NCI-H1092 (cell line): ENCODE measurements at places on chromosomes 1 and 21.
A peak's percentile ranks its signal among the peaks of the same experiment; 100 is the strongest.

DNA sequence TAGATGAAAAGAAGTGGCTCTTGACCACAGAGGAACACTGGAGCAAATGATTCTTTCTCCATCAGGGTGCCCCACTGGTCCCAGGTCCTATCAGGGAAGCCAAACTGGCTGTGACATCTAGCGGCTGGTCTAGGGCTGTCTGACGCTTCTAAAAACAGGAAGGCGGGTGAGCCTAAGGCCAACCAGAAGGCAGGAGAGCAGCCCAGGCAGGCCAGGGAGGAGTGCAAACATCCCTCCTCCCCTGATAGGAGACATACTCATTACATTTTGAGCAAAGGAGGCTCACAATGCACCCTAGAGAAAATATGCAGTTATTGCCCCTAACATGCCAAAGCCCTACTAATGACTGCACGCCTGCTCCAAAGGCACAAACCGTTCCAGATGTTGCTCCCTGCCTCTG, 10.4 kb upstream of the FOXE3 start:
- no peak for DNase-seq

- no peak for DNase-seq
These were observed 104.9 kb upstream of the SOD1 start for GRCh38 chr21:31554511-31555022.

DNA sequence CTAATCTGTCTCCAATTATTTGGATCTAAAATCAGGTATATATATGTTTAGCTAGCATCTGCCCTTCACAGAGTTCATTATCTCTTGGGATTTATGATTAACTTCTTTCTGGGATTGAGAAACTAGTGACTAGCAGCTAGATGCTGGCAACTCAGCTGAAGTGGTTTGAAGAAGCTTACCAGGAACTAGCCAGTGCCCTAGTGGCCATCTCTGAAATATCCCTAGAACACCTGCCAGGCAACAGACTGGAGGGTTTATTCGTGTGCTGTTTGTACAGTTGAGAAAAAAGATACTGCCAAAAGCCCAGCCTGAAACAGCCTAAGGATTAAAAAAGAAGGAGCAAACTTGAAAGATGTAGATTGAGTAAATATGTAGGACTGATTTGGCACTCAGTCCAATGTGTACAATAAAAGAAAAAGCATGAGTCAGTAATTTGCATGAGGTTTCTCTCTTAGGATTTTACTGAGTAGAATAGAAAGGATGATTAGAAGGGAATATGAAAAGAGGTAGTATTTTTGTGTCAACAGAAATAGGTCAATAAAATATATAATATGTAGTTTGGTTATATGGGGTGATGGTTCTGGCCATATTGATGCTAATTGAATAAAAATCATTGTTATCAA, 1144.6 kb upstream of the ADGRL2 start:
- DNase-seq, result no peak

GRCh38 chr1:81387446-81387845, 413.3 kb upstream of the ADGRL2 start:
- no peak for DNase-seq

DNA sequence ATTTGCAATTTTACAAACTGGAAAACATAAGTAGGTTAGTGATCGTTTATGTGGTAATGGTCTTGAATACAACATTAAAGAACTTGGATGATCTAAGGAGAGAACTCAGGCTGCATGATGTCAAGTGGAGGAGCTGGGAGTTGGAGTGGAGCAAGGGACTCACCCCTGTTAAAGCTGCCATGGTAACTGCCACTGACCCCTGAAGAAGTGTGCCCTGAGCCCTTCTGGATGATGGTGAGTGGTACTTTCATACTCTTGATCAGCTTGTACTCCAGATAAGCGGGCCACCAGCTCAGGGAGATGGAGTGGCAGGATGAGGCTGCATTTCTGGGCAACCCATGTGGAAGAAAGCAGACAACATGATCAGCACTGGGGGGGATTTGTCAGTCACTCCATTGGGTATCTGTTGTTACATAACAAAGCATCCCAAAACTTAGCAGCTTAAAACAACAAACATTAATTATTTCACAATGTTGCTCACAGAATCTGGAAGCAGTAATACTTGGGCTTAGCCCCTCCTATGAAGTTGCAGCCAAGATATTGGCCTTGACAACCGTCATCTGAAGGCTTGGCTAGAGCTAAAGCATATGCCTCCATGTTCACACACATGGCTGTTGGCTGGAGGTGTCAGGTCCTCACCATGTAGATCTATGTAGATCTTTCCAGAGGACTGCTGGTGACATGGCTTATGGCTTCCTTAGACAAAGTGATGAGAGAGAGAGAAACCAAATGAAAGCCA, 213.8 kb downstream of the DUSP10 start:
- DNase-seq, result no peak

DNA sequence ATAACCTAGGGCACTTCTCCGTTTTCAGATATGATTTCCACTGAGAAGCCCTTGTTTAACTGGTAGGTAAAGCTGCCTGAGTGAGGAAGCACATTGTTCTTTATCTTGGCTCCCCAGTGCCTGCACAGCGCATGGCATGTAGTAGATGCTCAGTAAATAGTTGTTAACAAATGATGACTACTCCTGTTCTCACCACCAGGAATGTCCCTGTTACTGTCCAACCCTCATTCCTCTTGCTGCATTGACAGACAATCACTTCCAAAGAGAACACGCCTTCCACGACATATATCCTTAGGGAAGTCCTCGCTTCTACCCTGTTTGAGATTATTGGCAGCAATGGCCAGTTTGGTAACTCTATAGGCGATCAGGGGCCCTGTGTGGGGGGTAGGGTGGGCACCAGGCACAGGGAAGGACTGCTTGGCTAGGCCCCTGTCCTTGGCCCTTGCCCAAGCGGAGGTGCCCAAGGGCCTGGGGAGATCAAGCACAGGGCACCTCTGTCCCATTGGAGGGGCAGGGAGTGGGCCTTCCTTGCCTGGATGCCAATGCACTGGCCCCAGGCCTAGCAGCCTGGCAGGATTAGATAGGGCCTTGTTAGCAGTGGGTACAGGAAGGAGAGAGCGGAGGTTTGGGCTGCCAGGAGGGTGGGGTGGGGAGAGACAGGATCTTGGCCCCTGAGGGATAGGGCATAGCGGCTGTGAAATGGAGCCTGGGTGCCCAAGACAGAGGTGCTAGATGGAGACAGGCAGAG, 10.2 kb downstream of the NES start:
- DNase-seq, result no peak

DNA sequence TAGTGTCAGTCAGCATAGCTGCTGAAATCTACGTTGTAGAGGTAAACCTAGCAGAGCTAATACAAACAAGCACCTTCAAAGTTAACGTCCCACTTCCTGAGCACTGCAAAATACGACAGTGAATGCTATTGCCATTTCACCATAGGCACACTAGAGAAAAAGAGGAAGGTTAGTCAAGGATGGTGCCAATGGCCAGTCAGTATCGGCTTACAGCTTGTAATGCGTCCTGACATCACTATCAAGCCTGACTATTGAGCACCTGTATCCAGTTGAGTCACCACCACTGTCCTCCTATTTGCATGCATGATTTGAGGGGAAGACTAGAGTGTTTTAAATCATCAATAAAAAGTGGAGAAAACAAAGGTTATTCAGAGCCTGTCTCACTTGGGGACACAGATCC, 34.4 kb downstream of the NUCKS1 start:
- DNase-seq, result no peak

DNA sequence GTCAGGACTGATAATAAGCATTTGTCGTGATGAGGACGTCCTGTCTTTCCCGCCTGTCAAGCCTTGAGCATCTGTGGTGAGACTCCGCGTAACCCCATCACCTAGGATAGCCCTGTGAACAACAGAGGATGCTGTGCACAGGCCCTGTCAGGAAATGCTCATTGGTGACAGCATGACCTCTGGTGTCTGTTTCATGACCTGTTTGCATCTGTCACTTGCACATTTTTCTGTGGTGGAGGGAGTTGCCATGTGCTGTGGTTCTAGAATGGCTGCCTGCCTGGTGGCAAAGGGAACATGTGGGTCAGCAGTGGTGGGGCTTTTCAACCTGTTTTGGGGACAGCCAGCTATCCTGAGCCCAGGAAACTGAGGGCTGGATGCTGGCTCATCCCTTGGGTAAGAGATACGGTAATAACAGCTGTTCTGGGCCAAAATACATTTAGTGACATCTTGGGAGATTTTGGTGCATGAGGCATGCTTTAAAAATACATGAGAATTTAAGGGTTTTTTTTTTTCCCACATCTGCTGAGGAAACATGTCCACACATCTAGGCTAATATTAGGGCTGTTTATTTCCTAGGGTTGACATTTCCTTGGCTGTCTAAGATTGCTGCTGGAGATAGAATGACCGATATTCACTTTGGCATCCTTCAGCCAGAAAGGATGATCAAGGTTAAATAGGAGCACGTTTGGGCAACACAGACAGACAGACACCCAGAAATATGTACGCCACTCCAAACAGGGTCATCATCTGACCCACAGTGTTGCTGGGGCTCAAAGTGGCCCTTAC, 52.9 kb downstream of the KCNC4 start:
- no peak for DNase-seq

- DNase-seq, result no peak
These were observed 2.1 kb upstream of the FTCD start for GRCh38 chr21:46157396-46157986.

GRCh38 chr1:23865543-23865930, 2.6 kb downstream of the FUCA1 start:
- no peak for DNase-seq

DNA sequence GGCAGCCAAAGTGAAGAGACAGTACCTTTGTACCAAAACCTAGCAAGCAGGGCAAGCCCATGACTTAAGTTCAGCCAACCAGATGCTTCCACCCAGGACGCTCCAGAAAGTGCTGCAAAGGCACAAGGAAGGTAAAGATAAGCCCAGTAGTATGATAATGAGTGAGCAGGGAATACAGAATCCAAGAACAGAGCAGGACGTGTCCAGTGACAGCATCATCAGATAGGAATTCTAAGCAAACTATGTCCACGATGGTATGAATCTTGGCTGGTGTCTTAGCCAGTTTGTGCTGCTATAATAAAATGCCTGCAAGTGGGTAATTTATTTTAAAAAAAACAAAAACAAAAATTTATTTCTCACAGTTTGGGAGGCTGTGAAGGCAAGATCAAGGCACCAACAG, 13.6 kb downstream of the GJA4 start:
- no peak for DNase-seq

GRCh38 chr1:171868217-171868803, 27.0 kb downstream of the DNM3 start:
- no peak for DNase-seq

- DNase-seq, result no peak
These were observed 19.5 kb downstream of the SCYL3 start for GRCh38 chr1:169874229-169874628.

- DNase-seq, result no peak
These were observed 82.4 kb upstream of the COL11A1 start for GRCh38 chr1:103190766-103191165.

- DNase-seq, result no peak
These were observed 111.4 kb downstream of the PEX14 start for GRCh38 chr1:10586125-10586524.

DNA sequence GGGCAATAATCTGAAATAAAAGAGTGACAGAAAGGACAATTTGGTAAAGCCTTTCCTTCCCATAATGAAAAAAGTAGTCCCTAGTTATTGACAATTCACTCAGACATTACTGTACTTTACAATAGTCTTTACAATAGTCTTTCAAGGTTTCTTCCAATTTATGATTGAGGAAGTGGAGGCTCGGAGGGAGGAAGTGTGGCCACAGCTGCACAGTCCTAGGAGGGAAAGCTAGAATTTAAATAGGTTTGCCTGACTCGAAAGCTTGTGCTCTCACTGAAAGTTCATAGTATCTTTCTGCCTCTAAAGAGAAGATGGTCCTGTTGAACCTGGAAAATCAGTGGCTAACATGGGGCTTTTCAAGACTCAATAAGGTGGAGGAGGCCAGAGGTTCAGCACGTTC, 203.2 kb downstream of the SDCCAG8 start:
- DNase-seq, result no peak

- DNase-seq, result peak; percentile 22
These were observed 5.8 kb downstream of the KISS1 start for GRCh38 chr1:204190212-204191211.

GRCh38 chr1:221149111-221149510, 269.9 kb downstream of the HLX start:
- DNase-seq, result no peak

GRCh38 chr1:43952731-43953346, 6.1 kb downstream of the IPO13 start:
- peak; percentile 66 for DNase-seq

GRCh38 chr1:32454726-32455125, 10.1 kb upstream of the ZBTB8B start:
- DNase-seq, result peak; percentile 88

- DNase-seq, result no peak
These were observed 645.8 kb upstream of the USP24 start for GRCh38 chr1:55860798-55861519.

GRCh38 chr1:108657356-108658080, 3.4 kb downstream of the HENMT1 start:
- DNase-seq, result no peak

DNA sequence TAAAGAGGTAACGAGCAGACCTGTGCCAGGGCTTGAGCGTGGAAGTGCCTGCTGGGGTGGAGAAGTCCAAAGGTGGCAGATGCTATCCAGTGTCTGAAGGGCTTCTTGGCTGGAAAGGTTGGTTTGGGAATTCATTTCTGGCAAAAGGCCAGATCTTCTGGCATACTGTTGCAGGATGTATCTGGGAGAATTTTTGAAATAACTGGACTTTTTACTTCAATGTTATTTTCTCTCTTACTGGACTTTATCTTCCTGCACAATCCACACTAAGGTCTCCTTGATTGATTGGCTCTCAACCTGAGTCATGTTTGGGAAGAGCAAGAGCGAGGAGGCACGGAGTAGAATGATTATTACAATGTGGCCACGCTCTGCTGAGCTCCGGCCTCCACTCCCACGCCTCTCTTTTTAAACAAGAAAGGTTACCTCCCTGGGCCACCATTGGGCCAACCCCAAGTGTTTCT, 278.4 kb downstream of the TM2D1 start:
- no peak for DNase-seq

DNA sequence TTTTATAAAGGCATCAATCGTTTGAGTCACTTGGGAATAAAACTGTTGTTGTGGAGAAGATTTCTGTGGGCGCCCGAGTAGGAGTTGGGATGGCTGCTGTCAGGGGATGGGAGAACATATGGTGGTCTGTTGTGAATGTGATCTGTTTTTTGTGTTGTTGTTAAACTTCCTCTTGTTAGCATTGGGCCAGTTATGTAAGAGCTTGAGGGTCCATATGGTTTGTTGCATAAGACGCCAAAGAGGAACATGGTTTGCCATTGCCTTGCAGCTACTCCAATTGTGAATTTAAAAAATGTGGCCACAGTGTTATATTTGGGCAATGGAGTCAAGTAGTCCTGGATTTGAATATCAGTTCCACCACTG, 136.1 kb upstream of the JUN start:
- DNase-seq, result no peak

- no peak for DNase-seq
These were observed 32.3 kb downstream of the EEIG2 start for GRCh38 chr1:108592030-108592759.

DNA sequence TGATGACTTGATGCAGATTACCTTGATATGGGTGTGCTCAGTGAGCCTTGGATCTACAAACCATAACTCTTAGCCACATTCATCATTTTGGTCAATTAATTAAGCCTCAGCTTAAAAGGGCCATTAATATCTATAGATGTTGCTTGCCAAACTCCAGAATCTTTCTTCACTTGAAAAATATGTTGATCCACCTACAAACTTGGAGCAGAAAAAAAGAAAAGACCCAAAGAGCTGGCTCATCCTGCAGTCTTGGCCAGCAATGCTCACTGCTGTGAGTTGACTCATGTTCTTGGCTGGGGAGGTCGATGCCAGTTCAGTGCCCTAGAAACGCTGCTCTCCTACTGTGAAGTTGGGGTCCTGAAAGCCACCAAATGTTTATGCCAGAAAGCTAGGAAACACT, 75.4 kb downstream of the DPT start:
- DNase-seq, result no peak
